ENCODE measurements at places on chromosomes 5 and 9.

- DNase-seq, result no peak
Measured at GRCh38 chr9:138067613-138068367, 190.2 kb downstream of the CACNA1B start.

GRCh38 chr9:30982301-30982700, 1402.1 kb upstream of the ACO1 start:
- DNase-seq, result no peak

DNA sequence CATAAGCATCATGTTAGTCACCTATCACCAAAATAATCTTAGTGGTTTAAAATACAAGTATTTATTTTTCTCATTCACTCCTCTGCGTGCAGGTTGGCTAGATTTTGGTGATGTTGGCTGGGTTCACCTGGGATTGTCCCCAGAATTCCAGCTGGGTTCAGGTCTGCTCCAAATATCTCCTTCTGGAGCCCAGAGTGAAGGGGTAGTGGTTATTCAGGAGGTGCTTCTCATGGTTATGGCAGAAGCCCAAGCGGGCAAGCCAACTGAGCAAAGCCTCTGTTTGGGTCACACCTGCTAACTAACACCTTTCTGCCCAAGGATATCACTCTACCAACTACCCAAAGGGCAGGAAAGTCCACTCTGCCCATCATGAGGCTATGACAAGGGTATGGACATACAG, 4.7 kb upstream of the SLC25A46 start:
- DNase-seq, result no peak

DNA sequence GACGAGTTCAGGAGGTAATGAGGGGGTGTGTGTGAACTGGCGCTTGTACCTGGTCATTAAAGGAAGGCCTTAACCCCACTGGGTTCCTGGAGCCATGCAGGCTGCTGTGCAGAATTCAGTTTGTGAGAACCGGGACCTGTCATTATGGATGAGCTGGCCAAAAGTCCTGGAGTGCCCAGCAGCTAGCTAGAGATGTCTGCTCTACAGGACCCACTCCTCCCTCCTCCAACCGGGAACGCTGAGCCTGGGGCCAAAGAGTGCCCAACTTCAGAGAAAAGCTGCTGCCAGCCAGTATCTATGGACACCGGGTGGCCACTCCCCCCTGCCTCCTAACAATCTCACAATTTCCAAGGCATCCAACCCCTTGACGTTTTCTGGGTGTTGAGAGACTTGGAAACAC, 1.2 kb downstream of the ENTREP1 start:
- DNase-seq, result no peak

DNA sequence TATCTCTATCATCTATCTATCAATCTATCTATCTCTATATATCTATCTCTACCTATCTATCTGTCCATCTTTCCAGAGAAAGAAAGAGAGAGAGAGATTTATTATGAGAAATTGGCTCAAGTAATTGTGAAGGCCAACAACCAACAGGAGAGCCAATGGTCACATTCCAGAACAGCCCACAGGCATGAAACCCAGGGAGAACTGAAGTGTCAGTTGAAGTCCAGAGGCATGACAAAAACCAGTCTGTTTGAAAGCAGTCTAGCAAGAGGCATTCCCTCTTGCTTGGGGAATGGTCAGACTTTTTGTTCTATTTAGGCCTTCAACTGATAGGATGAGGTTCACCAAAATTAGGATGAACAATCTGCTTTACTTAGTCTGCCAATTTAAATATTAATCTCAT, 87.6 kb upstream of the PLCXD3 start:
- DNase-seq, result no peak

GRCh38 chr9:4365055-4365454, 65.2 kb upstream of the GLIS3 start:
- DNase-seq, result no peak

- no peak for DNase-seq
Measured at GRCh38 chr9:116058421-116058820, 95.2 kb upstream of the PAPPA start.

- DNase-seq, result no peak
Measured at GRCh38 chr5:10579536-10580521, 16.0 kb downstream of the ANKRD33B start.

- DNase-seq, result no peak
Measured at GRCh38 chr5:132426525-132427138, 57.1 kb downstream of the SLC22A5 start.

DNA sequence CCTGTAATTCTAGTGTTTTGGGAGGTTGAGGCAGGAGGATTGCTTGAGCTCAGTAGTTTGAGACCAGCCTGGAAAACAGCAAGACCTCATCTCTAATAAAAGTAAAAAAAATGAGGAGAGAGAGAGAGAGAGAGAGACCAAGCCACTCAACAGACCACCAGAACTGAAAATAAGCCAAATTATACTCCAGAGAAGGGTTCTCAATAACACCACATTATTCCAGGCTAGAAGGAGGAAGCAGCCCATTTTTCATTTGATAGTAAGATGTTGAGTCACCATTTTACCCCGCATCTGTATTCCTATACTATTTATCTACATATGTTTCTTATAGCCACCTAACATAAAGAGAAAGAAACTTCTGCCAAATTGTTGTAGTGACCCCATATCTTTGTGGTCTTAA, 134.8 kb downstream of the PCSK5 start:
- DNase-seq, result no peak

GRCh38 chr5:53819482-53819881, 259.0 kb downstream of the NDUFS4 start:
- no peak for DNase-seq

DNA sequence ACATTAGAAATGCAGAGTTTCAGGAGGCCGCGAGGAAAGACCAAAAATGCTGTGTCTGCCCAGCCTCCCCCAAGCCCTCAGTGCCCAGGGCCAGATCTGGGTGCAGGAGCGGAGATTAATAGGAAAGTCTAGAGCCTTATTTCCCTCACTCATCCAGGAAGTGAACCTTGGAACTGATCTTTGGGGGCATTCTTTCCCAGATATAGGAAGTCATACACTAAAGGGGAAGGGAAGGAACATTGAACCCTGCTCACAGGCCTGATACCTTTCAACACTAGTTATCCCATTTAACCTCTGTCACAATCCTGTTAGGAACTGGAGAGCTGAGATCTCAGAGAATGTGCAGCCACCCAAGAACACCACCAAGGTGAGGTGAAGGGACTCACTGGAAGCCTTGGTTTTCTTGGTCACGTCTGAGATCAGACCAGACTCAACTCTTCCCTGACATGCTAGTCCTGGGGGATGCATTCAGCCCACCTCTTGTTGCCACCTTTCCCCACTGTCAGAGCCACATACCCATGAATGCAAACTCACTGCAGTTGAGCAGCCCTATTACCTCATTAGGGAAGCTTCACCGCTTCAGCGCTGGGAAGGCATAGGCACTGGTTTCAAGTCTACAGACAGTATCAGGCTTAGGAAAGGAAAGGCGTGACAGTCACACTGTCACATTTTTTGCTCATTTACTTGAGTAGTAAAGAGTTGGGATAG, 95.0 kb downstream of the KIAA1958 start:
- no peak for DNase-seq

DNA sequence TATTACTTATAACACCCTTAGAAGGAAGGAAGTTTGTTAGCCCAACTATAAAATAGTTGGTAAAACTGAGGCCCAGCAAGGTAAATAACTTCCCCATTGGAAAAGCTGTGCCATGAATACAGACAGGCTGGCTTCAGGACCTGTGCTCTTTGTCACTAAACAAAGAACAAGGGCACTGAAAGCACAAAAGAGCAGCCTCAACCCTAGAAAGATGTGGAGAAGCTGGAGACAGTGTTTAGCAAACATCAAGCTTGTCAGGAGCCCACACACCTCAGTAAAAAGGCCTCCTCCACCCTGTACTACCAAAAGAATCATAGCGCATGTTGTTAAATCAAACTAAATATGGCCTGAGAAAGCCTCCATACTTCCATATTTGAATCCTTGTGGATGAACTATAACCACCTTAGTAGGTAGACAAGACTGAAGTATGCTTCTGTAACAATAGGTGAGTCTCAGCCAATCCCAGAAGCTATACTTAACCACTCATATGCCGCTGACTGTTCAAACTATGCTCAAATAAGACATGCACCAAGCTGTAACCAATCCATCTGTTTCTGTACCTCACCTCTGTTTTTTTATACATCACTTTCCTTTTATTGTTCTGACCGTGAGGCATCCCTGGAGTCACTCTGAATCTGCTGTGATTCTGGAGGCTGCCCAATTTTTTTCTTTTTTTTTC, 18.4 kb upstream of the SCGB3A2 start:
- DNase-seq, result no peak

GRCh38 chr5:140228364-140228837, 53.4 kb downstream of the CYSTM1 start:
- no peak for DNase-seq

DNA sequence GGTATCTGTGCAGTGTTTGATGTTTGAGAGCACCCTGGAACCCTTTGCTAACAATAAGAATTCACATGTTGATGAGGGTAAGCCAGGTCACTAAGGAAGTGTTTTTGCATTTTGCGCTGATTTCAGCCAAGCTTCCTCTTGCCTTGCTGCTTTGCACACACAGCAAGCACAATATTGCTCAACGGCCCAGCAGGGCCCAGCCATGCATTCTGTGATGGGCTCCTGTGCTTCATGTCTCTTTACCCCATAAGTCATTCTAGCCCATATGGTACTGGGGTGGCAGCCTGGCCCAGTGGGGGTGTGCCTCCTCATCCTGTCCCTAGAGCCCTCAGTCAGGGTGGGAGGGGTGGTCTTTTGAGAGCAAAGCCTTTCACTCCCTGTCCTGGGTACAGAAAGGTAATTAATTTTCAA, 481.3 kb downstream of the GADD45G start:
- no peak for DNase-seq

GRCh38 chr9:123326662-123327093, 29.3 kb upstream of the CRB2 start:
- DNase-seq, result no peak

- DNase-seq, result no peak
Measured at GRCh38 chr5:111511174-111511830, 1.0 kb downstream of the STARD4 start.

DNA sequence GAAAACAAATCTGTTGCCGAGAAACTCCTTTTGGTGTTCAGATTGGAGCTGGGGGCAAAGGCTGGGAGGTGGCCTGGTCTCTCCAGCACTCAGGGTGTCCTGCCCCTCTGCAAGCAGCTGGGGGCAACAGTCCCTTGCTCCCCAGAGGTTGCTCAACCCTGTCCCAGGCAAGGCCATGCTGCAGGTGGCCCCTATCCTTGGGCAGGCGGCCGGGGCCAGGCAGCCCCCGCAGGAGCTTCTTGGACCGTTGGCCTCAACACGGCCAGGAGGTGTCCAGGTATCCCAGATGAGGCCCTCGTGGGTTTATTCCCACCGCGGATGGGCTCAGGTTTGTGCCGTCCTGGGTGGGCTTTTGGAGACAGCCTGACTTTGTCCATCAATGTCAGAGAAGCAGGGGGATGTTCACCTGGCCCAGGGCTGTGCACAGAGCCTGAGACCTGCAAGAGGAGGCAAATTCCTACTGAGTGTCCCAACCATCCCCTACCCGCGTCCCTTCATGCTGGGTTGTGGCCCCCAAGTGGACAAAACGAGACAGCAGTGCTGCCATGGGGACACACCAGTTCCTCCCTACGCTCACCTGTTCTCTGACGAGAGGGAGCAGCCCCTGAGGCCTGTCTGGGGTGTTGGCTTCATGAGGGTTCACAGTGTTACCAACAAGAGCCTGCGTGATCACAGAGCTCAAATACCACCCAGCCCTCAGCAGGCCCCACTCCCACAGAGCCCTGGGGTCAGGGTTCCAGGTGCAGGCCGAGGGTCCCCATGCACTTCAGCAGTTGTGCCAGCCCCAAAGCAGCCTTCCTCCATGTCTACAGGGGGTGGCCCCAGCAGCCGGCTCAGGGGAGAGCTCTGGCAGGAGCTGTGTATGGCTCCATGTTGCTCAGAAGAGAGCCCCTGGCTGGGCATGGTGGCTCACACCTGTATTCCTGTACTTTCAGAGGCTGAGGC, 9.5 kb upstream of the CCDC187 start:
- no peak for DNase-seq

- no peak for DNase-seq
Measured at GRCh38 chr5:50827516-50828247, 161.2 kb downstream of the PARP8 start.

DNA sequence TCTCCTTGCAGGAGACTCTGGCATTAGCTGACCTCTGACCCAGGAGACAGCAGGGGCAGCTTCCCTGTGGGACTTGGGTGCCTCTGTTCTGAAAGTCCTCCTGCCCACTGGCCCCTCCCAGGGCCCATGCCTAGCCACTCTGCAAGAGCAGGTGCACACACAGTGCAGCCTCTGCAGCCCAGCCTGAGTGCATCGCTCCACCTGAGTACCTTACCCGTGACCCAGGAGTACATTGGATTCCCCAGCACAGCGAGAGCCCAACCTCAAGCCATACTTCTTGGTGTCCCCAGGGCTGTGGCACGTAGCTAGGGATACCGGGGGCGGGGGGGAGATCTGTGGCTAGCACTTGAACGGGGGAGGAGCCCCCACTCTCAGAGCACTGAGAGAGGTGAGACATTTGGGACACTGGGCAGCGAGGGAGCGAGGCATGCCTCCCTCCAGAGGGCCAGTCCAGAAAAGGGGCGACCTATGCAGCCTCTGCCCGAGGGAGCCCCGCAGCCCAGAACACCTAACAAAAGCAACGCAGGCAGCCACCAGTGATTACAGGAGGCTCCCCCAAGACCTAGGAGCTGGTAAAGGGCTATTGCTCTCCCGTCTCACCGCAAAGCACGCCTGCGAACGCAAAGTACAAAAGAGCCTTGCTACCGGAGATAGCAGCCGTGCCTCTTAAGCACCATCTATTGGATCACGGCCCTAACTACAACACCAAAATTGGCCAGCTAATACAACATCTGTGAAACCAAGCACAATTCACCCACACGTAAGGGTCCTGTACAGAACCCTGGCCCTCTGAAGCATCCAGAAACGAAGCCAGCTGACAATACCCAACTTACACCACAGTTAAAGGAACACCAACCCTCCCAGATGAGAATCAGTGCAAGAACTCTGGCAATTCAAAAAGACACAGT, 826 bp upstream of the PRDM9 start:
- no peak for DNase-seq

DNA sequence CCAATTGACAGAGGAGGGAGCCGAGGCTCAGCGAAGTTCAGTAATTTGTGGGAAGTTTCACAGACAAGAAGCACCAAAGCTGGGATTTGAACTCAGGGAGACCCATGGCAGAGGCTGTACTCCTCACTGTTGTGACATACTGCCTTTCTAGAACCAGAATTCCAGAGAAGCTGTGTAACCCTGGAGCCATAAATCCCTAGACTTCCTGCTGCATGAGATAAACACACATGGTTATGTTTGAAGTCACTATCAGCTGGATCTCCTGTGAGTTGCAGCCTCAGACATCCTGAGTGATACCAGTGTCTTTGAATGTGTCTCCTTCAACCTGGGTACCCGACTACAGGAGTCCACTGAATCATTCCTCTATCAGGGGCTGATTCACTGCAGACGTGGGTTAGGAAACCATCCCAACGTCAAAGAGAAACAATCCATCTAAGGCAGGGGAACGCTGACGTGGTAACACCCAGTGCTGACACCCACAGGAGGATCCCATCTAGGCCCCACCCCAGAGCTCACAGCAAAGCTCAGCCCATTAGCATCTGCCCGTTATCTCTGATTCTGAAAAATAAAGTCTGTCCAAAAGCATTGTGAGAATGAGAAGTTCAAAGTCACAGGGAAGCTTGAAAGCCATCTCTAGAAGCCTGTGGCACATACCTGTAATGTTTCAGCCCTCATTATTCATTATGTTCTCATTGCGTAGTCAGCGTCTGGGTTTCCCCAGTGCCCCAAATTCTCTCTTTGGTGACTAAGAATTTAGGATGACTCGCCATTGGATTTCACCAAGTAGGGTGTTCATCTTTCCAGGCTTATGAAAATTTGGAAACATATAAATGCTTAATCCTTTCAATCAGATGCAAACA, 36.3 kb upstream of the BASP1 start:
- DNase-seq, result no peak

GRCh38 chr9:118644066-118644465, 725.2 kb downstream of the BRINP1 start:
- no peak for DNase-seq

Measured in activated naive CD4-positive, alpha-beta T cell (primary cell).